ENCODE measurements at places on chromosomes 2 and 18. TPM values are rescaled to one million over a fixed set of nuclear protein-coding genes. Genes with fewer than 3 reads are reported as not detected.

GALNT3 gene
- total RNA-seq, result 9.3 TPM

- DNase-seq, result peak; percentile 38
Measured at GRCh38 chr2:231068525-231069222, 12.0 kb downstream of the PSMD1 start.

PRSS56 gene
- total RNA-seq, result not detected

ANKRD53 gene
- total RNA-seq, result not detected

DNA sequence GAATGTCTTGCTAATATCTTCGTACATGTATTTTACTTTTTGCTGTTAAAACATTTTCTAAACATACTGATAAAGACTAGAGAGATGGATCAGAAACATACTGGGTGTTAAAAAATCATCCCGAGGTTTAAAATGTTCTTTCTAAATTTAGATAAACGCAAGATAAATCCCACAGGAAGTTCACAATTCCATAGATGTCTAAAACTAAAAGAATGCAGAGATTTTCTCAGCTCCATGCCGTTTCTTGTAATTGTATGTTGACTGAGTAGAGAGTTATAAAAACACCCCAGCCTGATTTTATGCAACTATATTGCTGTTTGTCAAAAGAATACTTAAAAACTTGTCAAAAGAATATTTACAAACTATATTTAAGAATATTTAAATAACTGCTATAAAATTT, 455.7 kb downstream of the ARHGAP15 start:
- DNase-seq, result no peak

CFAP53 gene
- 4.3 TPM for total RNA-seq

- no peak for DNase-seq
Measured at GRCh38 chr2:203399031-203399430, 70.8 kb downstream of the ABI2 start.

DNA sequence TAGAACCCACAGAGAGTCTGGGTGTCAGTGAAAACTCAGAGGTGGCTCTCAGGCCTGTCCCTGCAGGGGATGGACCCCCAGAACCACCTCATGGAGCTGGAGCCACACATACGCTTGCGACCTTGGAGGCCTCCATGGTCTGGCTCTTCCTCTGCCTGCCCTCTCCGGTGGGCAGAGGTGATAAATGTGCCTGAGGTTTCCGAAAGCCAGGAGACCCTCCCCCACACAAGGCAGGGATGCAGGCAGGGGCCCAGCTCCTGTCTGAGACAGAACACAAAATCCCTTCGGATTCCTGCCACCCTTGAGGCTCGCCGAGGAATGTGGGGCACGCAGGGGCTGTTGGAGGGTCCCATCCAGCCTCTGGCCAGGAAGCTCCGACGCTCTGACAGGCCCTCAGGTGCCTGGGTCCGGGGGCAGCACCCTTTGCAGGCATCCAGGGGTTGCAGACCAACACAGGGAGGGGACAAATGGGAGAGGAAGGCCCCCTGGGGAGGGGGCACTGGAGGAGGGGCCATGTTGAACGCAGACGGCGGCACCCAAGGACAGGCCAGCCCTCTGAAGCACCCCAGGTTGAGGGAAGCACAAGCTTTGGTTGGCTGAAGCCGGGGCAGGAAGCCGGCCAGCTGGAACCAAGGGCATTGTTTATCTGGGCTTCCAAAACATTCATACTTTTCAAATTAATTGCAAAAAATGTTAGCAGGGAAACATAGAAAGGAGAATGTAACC, 4.1 kb upstream of the SNED1 start:
- no peak for DNase-seq

DNA sequence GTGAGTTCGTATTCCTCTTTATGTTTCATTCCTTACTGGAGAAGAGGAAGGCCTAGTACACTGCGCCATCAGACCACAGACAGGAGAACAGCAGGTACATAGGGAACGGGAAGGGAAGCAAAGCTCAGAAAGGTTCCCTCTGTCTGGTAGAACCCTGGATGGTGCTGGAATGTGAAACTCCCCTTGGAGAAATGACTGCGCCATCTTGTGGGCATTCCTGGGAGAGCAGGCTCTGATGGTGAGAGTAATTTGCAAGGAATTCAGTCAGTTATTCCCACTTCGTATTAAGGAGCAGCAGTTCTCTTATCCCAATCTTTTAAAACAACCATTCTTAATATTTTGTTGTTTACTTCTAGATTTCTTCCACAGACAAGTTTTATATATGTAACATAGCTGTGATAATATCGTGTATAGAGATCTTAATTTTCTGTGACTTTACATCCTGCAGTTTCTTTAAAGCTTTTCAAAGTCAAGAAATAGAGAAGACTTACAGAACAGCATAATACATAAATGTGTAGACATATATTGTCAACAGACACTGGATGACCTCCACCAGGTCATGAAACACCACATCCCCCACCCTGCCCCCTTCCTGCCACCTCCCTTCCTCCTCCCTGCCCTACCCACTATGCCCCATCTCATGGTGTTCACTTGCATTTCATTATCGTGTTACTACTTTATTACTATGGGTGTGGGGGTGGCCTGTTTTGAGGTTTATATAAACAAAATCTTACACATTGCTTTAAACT, 83.9 kb downstream of the ARHGEF4 start:
- peak; percentile 64 for DNase-seq

GRCh38 chr2:168780669-168781071, 21.8 kb upstream of the NOSTRIN start:
- no peak for DNase-seq

- peak; percentile 46 for DNase-seq
Measured at GRCh38 chr18:77102259-77103040, 30.1 kb downstream of the MBP start.

- DNase-seq, result no peak
Measured at GRCh38 chr2:196502386-196502785, 137.1 kb upstream of the CCDC150 start.

FAM228A gene
- total RNA-seq, result not detected

- no peak for DNase-seq
Measured at GRCh38 chr2:41911033-41911432, 136.8 kb upstream of the PKDCC start.

- no peak for DNase-seq
Measured at GRCh38 chr2:7020059-7020458, 102.8 kb downstream of the RNF144A start.

GRCh38 chr2:239158641-239159475, 242.0 kb downstream of the HDAC4 start:
- DNase-seq, result no peak

DNA sequence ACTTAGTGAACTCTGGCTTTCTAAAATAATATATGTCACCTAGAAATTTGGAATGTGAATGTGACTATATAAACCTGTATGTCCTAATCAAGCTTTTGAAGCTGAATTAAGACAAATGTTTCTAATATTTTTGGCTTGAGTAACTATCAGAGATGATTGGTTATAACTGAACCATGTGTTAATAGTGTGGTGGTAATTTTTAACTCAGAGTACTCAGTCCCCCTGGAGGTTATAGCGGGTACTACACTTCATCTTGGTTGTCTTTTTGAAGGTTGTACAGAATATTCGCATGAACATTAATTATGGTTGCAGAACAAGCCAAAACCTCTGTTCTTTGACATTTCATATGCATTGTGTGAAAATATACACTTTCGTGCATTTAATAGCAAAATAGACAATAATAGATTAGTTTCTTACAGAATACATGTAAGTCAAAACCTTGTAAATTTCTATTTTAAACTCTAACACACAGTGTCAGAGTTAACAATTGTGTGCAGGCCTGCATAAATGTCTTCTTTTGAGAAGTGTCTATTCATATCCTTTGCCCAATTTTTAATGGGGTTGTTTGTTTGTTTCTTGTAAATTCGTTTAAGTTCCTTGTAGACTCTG, 86.0 kb downstream of the OSBPL6 start:
- DNase-seq, result peak; percentile 33

DNA sequence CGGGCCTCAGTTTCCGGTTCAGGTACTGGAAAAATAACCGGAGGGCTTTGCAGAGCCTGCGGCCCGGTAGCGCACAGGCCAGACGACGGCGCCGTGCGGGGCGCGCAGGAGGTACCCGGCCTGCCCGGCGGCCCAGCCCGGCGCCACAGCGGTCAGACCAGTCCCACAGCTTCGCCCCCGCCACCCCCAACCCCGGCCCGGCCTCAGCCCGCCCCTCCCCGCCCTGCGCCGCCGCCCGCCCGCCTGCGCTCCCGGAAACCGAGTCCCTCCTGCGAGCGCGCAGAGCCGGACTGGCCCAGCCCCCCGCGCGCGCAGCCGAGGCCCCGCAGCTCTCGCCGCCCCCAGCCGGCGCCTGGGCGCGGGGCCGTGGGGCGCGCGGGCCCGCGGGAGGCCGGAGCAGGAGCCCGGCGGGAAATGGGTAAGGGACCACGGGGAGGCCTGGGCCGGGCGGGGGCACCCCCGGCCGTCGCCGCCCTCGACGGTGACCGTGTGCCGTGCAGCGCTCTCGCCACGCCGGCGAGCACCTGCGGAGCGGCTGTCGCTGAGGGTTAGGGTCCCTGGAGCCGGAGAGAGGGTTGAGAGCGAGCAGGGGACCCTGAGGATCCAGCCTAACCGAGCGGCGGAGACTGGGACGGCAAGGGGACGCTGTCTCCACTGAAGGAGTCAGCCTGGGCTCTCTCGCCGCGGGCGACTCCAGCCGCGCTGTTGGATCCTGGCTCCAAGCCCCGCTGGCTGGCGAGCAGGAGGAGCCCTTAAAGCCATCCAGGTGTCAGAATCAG, 16.5 kb upstream of the PSD4 start:
- DNase-seq, result peak; percentile 35

- DNase-seq, result peak; percentile 76
Measured at GRCh38 chr2:201151127-201151981, 31.6 kb upstream of the CASP10 start.

SRD5A2 gene
- total RNA-seq, result not detected

- DNase-seq, result no peak
Measured at GRCh38 chr2:113112871-113113270, 14.5 kb upstream of the IL1RN start.

DNA sequence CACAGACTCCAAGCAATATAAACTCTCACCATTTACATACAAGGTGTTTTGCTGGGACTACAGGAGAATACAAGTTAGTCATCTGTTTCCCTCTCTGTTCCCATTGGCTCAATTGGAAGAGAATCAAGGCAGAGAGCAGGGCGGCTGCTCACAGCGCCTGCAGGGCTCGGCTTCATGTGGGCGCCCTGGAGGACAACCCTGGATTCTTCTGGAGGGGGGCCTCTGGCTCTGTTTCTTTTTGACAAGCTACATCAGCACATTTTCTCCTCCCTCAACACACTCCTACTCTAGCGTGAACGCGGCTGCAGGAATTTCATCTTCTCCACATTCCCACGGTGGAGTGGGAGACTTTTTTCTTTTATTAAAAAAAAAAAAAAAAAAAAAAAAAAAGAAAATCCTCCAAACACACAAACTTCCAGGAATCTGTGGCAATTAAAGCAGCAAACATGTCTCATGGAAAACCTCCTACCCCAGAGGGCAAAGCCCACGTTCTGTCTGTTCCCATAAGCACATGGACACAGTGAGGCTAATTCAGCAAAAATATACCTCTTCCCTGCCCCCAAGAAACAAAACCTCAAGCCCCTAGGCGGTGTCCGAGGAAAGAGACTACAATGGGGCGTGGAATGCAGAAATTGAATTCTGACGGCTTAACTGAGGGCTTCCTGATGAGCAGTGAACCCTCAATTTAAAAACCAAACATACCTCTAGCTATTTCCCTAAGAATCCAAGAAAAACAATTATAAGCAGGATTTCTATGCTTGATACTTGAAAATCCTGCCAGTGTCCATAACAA, 50.6 kb downstream of the PARD6G start:
- peak; percentile 39 for DNase-seq

DNA sequence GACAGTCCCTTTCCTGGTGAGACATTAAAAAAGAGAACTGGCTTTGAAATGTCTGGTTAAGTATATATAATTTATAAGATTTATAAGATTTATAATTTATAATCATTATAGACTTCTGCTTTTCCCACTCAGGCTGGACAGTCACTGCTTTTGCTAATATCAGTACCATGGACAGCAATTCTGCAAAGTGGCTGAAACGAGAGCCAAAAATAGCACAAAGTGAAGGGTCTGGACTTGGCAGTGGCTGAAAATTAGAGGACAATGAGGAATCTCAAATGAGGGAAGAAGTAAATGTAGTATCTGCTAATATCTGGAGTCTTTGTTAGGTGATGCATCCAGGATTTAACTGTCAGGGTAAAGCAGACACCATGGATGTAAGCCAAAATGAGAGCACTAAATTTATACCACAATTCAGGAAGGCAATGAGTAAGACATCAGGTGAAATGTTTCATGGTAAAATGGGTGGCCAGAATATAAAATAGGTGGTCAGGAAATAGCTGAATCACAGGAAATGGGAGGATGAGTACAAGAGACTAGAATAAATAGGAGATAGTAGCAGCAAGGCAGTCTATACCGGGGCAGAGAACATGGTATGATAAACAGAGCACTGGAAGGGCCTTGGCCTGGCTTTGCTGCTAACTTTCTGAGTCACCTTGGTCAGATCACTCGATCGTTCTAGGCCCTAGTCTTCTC, 39.6 kb upstream of the BOD1L2 start:
- peak; percentile 37 for DNase-seq

- no peak for DNase-seq
Measured at GRCh38 chr18:63292831-63293683, 26.5 kb downstream of the BCL2 start.
